ENCODE measurements at places on chromosomes 11 and 22.

DNA sequence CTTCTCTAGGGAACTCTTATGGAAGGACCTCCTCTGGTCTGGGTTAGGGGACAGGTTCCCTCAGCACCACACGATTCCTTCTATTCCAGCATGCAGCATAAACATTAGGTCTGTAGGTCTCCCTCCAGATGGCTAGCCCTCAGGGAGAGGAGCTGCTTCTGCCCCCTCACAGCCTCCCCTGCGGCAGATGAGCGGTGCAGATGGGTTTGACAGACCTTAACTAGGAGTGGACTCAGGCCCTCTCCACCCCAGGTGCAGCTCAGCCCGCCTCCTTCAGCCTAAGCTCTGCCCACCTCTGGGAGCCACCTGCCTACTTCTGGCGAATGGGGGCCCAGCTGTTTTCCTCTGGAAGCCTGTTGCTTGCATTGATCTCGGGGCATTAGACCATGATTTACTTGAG is 55.7 kb upstream of the EIF3D start:
- DNase-seq, result no peak

DNA sequence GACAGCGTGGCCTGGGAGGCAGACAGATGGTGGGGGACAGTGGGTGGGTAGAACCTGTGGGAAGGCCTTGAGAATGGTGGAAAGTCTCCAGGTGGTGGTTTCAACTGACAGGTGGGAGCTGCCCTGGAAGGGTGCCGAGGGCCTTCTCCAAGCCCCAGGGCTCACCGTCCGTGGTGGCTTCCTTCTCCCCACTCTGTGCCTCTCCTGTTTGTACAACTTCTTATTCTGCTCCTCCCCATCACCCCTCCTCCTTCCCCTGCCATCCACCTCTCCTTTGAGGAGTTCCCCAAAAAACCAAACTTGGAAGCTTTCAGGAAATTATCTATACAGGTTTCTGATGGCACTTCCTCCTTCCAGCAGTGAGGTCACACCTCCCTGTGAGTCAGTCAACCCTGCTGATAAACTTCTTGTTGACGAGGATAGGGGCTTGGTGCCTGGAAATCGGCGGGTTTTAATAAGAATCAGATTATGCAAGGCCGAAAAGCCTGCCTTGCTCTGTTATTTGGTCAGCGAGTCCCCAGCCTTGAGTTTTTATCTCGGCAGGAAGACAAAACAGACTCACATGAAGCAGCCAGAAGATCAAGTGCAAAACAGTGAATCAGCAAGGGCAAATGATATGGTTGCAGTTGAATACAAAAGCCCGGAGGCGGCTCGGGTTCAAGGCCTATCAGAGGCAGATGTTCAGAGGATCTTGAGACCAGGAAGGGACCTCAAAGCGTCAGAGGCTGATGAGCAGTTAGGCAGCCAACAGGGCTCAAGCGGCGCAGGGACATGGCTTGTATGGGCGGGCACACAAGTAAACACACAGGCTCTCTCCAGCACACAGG is 9.5 kb upstream of the ST3GAL4 start:
- DNase-seq, result peak; percentile 15

- DNase-seq, result no peak
Observed at GRCh38 chr22:37769056-37769455, 38.7 kb upstream of the GCAT start.

DNA sequence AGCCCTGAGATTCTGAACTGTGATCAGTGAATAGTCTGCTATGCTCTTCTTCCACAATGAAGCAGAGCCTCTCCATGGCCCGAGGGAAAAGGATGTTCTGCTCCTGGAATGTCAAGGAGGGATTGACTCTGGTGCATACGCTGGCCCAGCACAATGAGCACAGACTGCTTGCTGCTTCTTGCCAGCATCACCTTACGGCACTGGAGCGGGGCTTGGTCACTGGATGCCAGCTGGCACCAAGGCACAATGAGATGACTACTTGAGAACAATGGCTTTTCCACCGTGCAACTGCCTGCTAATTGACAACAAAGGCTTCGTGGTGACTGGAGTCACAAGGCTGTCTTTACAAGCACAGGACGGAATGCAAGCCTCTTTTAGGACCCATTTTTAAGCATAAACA is 139.2 kb downstream of the DSCAML1 start:
- DNase-seq, result no peak

DNA sequence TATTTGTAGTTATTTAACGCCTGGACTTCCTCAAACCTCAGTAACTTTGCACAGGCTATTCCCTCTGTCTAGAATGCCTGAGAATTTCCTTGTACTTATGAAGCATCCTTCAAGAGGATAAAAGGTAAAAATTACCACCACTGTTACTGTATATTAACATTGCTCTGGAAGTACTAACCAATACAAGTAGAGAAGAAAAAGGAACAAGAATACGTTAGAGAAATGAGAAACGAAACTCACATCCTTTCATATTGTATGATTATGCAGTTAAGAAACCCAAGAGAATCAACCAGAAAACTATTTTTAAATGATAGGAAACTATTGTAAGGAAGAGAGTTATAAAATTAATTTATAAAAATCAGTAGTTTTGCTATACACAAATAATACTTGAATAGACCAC is 48.2 kb upstream of the OR5P2 start:
- DNase-seq, result no peak

- no peak for DNase-seq
Observed at GRCh38 chr22:30115705-30116104, 35.4 kb downstream of the HORMAD2 start.

GRCh38 chr11:64056213-64056785 is 20.6 kb downstream of the FLRT1 start:
- DNase-seq, result no peak

- DNase-seq, result no peak
Observed at GRCh38 chr22:47295226-47295901, 532.9 kb downstream of the TBC1D22A start.

GRCh38 chr11:119590651-119591351 is 138.2 kb downstream of the NECTIN1 start:
- no peak for DNase-seq

DNA sequence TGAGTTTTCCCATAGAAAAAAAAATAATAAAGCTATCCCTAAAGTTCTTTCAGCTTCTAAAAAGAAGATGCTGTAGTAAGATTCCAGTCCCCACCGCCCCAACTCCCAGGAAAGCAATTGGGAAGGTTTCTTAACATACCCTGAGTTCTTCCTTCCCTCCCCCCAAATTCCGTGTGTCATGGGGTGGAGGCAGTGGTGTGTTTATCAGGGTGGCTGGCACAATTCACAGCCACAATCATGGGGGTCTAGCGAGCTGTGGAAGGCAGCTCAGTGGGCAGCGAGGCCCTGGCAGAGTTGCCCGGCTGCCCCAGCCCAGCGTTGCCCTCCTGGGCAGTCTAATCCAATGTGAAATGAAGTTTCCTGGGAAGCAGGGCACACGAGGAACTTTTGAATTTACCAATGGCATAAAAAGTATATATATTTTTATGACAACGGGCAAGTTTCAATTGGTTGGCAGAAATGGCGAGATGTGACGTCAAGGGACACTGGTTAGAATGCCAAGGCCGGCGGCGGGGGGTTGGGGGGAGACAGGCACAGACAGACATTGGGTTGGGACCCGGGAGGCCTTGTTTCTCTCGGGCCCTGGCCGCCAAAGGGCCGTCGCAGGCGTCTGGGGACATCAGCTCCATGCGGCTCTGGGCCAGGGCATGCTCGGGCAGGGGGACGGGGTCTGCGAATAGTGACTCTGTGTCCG is 80.7 kb upstream of the PPARA start:
- DNase-seq, result no peak

GRCh38 chr11:35725885-35726284 is 63.3 kb downstream of the TRIM44 start:
- DNase-seq, result no peak

GRCh38 chr22:40441761-40442390 is 71.5 kb downstream of the SGSM3 start:
- no peak for DNase-seq

DNA sequence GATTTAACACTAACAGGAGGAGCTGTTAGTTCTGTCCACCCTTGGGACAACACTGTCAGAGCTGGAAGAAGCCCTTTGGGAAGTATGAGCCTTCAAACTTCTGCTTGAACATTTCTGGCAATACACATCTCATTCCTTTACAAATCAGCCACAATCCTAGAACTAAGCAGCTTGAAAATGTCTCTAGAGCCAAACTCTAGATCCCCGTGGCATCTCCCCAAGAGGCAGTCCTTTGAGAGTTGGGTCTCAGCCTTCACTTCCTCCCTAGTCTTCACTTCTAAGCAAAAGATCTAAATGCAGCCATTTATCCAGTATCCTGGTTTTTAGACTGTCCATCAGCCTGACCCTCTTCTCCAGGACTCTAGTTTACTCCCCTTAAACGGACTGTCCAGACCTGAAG is 26.9 kb downstream of the ARFGAP2 start:
- DNase-seq, result no peak

Measured in CD4-positive, alpha-beta T cell treated with Interleukin-2 at 100 ng/mL for 4 hours (primary cell).